ENCODE measurements at places on chromosomes 7 and 10.
A peak's percentile ranks its signal among the peaks of the same experiment; 100 is the strongest.

GRCh38 chr7:12401538-12402364 lies 1.9 kb downstream of the VWDE start:
- no peak for DNase-seq

GRCh38 chr10:126926568-126926967 lies 21.3 kb downstream of the DOCK1 start:
- DNase-seq = no peak

GRCh38 chr7:20240080-20240926 lies 23.1 kb upstream of the MACC1 start:
- no peak for DNase-seq

- no peak for DNase-seq
Measured at GRCh38 chr10:60170250-60170649, 219.4 kb downstream of the ANK3 start.

GRCh38 chr7:6026011-6026819 lies 5.0 kb upstream of the ANKRD61 start:
- peak; percentile 32 for DNase-seq

DNA sequence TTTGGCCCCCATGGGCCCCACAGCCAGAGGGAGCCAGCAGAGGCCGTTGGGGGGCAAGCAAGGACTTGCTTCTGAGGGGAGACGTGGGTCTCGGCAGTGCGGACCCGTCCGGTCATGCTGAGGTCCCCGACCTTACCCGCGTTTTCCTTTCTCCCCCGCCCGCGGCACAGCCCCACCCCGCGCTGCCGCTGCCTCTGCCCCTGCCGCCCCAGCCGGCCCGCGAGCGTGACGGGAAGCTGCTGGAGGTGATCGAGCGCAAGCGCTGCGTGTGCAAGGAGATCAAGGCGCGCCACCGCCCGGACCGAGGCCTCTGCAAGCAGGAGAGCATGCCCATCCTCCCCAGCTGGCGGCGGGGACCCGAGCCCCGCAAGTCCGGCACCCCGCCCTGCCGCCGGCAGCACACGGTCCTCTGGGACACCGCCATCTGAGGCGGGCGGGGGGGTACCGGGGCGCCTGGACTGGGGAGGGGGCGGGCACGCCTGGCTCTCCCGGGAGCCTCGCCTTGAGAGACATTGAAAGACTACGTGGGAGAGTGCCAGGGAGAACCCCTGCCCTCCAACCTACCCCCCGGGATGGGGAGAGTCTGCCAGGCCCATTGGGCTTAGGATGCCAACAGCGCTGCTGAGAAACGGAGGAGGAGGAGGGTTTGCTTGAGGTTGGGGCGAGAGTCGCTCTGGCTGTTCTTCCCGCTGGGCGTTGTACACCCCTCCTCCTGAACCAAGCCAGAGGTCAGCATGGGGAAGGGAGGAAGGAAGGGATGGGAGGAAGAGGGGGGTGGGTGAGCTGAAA lies 9.9 kb downstream of the NYAP1 start:
- no peak for DNase-seq

DNA sequence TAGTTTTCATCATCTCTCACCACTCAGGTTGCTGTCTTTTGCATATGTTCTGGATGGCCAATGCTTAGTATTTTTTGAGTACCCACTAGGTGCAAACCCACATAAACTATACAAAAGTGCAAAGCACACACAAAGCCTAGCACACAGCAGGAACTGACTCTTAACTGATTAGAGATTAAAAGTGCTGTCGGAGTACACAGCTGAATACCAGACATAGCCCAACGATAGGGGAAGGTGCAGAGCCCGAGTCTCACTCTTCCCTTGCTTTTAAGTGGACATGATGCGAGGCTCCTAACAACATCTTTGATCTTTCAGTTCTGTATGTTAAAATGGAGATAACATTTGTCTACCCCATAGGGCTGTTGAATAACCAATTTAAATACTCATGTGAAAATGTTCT lies 90.8 kb downstream of the DPY19L1 start:
- no peak for DNase-seq

GRCh38 chr10:58791137-58791536 lies 278.5 kb downstream of the BICC1 start:
- no peak for DNase-seq

GRCh38 chr7:85205754-85206153 lies 18.9 kb upstream of the SEMA3D start:
- DNase-seq = no peak

- DNase-seq = no peak
Measured at GRCh38 chr10:47026301-47027107, 115.3 kb downstream of the PTPN20 start.

DNA sequence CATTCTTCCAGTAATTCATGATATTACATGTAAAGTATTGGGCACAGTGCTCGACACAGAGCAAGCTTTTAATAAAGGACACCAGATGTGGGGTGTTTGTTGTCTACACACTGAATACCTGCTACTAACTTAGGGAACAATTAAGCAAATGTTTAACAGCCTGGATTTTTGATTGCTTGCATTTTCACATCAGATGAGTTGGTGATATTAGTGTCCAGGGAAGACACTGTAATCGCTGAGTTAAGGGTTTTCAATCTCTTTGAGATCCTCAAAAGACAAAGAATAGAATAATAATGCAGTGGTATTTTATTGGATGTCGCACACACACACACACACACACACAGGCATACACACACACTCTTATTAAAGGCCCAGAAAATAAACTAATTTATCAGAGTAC lies 79.1 kb downstream of the VIM start:
- DNase-seq = no peak

- no peak for DNase-seq
Measured at GRCh38 chr7:158244873-158245723, 342.5 kb downstream of the PTPRN2 start.

DNA sequence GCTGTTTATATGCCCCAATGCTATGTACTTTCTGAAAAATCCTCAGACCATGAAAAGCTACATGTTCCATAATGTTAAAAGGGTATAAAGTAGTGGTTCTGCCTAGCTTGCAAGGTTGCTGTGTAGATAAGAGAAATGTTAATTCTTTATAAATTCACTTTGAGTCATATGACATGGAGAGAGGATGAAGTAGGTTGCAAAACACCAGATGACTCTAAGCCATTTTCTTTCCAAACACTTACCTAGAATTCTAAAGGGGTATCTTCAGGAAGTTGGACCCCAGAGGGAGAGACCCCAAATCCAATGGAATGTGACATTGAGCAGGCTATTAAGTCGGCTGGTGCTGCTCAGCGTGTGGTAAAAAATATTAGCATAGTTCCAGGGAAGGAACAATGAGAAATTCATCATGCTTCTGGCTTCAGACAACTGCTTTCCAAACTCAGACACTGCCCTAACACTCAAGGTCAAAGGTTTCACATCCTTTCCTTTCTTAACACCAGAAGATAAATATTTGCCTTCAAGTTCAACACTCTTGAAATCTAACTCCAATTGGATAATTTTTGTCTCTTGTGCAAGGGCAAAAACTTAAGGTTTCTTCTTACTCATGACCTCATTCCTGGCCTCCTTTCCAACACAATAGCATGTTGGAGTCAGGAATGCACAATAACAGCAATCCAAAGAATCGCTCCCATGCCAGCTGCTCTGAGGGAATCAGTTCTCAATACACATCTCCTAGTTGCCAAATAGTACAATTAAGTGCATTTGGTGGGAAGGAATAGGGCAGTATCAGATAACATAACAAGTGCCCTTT lies 100.7 kb upstream of the AFAP1L2 start:
- DNase-seq = no peak

DNA sequence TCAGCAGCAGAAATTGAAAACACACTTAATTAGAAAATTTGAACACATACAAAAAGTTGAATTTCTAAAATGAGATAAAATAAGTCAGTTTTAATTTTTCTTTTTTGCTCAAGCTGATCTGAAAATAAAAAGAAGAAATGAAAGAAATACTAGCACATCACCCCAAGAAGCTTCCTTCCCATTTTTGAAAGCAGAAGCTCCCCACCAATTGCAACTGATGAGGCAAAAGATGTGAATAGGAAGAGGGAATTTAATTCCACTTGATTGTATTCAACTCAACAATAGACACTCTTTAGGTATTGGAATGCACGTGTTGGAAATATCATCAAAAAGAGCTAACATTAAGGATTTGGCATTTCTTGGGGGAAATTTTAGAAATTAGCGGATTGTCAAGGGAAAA lies 175.8 kb downstream of the TRIL start:
- DNase-seq = no peak

GRCh38 chr10:126759531-126759930 lies 89.0 kb upstream of the C10orf90 start:
- DNase-seq = no peak

- DNase-seq = no peak
Measured at GRCh38 chr10:43130770-43131171, 7.5 kb upstream of the CSGALNACT2 start.

GRCh38 chr10:122515588-122516231 lies 44.8 kb upstream of the DMBT1 start:
- DNase-seq = no peak

- DNase-seq = no peak
Measured at GRCh38 chr7:6243168-6243567, 29.3 kb downstream of the CYTH3 start.

DNA sequence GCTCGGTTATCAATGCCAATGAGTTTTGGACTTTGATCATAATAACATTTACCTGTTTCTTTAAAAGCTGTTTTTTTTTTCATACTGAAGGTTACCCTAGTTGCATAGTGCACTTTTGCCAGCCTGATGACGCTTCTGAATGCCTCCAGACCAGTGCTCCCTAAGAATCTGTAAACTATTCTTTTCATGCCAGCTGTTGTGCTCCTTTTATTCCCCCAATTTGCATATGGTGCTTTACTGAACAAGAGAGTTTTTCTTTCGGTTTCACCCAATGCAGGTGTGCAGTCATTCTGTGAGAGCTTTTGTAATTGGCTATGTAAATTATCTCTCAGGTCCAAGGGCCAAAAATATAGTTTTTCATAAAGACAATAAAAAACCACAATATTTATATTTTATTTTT lies 48.1 kb upstream of the GLCCI1 start:
- DNase-seq = peak; percentile 6

DNA sequence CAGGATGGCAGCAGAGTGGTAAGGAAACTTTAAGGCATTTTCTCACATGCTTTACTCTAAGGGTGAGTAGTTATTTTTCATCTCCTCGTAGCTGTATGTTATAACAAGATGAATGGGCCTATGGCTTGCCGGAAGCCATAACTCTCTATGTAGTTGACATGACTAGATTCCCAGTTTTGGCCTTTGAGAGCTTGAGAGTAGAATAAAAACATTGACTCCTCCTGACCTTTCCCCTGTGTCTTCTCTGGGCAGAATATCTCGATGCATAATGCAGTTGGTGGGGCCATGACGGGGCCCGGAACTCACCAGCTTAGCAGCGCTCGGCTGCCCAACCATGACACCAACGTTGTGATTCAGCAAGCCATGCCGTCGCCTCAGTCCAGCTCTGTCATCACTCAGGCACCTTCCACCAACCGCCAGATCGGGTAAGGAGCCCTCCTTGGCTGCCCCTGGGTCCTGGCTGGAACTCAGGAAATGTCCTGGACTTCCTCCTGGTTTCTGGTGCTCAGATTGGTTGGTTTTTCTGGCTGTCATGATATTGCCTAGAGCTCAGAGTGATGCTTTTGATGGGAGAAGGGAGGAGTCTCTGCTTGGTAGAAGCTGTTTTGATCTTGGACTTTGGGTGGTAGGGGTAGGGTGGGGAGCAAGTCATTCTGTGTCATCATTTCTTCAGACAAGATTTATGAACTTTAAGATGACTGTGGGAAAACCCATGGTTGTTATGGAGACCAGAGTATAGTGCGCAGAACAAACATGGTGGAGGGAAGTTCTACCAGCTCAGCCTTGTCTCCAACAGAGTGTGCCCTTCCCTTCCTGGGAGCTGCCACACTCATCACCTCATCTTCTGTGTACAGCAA lies 158.0 kb downstream of the CREB5 start:
- no peak for DNase-seq

GRCh38 chr10:43957267-43958070 lies 308.8 kb upstream of the ZNF32 start:
- DNase-seq = no peak

- DNase-seq = no peak
Measured at GRCh38 chr7:42946627-42946950, 14.4 kb downstream of the MRPL32 start.

DNA sequence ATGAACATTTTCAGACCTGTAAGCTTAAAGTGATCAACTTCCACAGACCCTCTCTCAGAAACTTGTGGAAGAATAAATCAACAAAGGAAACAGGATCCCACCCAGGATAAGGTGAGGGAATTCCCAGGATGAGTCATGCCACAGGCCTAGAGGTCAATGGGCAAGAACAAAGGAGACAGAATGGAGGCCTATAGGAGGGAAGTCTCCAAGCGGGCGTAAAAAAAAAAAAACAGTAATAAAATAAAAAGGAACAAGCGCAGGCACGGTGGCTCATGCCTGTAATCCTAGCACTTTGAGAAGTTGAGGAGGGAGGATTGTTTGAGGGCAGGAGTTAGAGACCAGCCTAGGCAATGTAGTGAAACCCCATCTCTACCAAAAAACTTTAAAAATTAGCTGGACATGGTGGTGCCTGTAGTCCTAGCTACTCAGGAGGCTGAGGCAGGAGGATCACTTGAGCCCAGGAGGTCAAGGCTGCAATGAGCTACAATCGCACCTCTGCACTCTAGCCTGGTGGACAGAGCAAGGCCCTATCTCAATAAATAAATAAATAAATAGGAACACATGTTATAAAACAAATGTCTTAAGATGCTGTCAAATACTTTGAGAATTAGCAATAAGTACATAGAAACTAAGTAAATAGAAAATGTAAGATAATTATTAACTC lies 8.4 kb downstream of the SORBS1 start:
- no peak for DNase-seq

DNA sequence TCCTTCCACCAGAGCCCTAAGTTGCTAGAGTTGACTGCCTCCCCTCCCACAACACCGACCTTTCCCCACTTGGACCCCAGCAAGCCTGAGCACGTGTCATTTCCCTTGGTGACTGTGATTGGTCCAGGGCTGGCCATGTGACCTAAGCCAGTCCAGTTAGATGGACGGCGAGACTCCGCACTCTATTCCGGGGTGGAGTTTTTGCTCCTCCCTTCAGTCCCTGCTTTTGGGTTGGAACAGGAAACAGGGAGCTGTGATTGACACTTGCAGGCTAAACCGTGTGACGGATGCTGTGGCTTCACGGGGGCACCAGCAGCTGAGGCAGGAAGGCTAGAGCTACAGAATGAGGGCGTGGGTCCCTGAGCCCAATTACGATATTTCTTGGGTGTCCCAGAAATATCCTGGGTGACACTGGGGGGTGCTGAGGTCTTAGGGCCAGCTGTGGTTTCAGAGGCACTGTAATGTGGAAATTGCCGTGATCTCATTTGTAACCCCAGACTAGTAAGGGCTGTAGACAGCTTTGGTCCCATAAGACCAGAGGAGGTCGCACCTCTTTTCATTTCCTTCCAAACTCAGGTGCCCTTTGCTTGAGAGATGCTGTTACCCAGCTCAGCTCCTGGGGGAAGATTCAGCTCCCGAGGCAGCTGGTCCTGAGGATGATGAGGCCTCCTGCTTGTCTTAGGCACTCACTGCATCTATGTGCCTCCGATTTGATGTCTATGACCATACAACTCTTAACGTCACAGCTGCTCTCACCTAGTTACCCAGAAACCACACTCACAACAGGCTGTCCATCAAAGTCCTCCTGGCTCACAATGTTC lies 102.7 kb upstream of the NPTX2 start:
- no peak for DNase-seq

- no peak for DNase-seq
Measured at GRCh38 chr7:727104-727805, at the start of gene PRKAR1B. Gene PRKAR1B, minus strand, starts transcription at chr7:727281. Its CDS starts 15,776 bp downstream, at chr7:711505.

GRCh38 chr7:94649450-94649849 lies 6.5 kb downstream of the SGCE start:
- DNase-seq = no peak
